NCI-H345 (cell line): ENCODE measurements at places on chromosomes 12 and 14.

DNA sequence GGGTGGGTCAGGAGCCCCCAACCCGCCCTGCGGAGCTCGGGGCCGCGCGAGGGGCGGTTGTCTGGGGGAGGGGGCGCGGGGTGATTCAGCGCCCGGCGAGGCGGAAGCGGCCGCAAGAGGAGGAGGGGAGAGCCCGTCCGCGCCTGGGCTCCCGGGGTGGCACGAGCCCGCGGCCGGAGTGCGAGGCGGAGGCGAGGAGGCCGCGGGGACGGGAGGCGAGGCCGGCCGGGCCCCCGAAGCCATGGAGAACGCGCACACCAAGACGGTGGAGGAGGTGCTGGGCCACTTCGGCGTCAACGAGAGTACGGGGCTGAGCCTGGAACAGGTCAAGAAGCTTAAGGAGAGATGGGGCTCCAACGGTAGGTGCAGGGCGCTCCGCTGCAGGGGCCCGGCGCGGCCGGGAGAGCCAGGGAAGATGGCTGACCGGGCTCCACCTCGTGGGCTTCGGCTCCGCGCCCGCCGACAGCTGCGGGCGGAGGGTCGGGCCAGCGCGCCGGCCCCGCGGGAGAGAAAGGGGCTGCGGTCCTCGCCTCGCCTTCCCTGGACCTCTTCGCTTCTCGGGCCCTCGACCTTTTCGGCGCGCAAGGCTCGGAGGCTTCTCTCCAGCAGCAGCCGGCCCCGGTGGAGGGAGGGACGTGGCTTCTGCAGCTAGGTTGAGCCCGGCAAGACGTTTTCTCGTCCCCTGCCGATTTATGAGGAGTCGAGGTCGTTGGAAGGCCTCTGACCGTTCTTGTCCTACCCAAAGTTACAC lies 677 bp downstream of the ATP2A2 start:
- DNase-seq, result peak; percentile 63

GRCh38 chr12:114141921-114142564 lies 175.9 kb upstream of the RBM19 start:
- DNase-seq, result no peak

DNA sequence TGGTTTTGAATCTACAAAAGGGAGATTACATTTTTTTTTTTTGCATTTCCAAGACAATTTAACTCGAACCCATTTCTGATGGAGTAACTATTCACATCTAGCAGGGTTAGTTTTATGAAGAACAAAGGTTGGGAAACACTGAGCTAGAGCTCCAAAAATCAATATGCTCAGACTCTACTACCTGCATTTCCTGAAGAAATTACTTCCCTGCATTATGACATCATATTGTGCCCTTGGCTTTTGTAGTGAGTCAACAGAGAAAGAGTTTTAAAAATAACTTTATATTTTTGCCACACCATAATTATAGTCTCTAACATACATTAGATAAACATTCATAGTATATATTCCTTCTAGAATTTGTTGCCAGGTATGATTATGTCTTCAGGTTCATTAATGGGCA lies 14.8 kb downstream of the GRIP1 start:
- DNase-seq, result no peak

DNA sequence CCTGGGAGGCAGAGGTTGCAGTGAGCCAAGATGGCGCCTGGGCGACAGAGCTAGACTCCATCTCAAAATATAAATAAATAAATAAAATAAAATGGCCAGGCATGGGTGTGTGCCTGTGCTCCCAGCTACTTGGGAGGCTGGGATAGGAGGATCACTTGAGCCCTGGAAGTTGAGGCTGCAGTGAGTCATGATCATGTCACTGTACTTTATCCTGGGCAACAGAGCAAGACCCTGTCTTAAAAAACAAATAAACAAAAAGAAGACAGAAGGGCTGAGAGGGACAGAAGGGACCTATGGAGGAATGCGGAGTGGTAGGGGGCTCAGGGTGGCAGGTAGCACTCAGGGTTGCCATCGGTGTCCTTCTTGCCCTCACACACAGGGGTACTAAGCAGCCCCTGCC lies 40.8 kb downstream of the PRPF40B start:
- DNase-seq, result no peak
